ENCODE measurements at places on chromosomes 7 and 10.

DNA sequence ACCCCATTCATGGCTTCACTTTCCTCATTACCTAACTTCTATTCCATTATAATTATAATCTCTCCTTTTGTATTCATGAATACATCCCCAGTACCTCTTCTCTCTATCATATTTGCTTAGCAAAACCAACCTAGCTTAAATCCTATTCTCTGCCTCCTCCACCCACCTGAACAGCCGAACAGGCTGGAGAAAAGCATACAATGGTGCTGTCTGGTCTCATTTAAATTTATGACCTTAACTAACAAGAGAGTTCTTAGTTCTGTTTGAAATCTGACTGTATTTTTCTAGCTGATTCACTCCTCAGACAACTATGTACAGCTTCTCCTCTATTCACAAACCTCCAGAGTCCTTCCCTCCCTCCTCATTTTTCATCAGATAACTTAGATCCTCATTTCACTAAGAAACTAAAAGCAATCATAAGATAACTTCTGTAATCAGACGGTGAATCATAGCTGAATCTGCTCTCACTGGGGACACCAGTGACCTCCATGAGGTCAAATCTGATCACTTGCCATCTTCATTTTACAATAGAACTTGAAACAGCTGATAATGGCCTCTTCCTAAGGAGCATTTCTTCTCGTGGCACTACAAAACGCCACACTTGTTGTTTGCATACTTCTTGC, 233.9 kb upstream of the AOAH start:
- DNase-seq, result no peak

- no peak for DNase-seq
Observed at GRCh38 chr7:133829336-133829897, 297.7 kb upstream of the LRGUK start.

DNA sequence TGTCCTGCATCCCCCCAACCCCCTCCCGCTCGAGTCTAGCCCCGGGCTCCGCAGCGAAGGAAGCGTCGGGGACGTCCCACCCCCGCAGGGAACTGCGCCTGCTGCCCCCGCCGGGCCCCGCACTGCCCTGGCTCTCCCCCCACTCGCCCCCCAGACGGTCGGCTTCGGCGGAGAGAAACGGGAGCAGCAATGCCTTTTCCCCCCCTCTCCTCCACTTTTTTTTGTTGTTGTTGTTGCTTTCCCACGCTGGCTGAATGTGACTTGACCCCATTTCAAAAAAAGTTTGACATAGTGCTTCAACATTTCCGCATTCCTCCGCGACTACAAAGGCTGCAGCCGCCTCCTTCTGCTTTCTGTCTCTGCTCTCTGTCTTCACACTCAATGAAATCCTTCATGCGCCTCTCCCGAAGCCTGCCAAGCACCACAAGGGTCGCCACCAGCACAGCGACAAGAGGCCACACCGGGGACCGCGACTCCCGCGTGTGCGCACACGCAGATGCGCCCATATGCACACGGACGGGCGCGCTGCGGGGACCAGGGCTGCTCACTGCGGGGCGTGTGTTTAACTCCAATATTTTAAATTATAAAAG, 1.0 kb downstream of the CDK6 start:
- DNase-seq, result peak; percentile 90

DNA sequence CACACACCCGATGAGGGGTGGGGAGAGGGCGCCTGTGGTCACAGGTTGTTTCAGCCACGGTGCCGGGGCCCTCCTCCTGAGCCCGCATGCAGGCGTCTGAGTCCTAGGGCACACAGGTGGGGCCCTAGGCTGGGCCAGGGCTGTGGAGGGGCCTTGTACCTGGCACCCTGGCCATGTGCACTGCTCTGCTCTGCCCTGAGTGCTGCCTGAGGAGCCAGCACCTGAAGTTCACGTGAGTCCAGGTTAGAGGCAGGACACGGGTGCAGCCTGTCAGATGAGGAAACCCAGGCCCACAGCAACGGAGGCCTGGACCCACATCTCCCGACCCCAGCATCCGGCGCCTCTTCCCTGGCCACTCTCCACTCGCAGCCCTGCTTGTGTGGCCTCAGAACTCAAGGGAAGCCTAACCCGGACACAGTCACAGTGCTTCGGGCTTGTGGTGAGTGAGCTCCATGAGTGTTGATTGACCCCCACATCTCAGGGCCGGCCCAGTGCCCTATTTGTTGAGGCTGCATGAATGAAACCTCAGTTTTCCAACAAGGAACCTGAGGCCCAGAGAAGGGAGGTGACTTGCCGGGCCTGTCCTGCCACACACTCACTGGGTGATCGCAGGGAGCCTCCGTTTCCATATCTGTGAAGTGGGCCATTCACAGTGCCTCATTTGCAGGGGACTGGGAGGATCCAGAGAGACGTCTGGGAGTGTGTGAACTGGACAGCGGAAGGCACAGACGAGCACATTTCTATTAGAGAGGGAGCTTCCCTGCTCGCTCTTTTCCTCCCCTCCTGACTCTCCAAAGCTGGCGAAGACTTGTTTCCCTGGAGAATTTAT, 39.6 kb downstream of the PPIF start:
- peak; percentile 64 for DNase-seq

DNA sequence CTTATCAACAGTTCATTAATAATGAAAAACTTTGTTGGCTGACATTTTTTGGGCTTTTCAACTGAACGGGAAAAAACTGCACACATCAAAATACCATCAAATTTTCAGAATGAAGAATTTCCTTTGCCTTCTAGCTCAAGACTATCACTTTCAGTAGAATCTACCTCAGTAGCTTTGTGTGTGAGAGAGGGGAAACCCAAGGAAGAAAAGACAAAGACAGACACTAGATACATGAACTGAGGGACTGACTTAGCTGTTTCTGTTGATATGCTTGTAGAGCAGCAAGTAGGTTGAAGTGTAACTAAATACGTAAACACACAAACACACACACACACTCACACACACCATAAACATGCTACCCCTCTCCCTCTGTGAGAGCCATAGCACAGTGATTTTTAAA, 257.1 kb downstream of the CDK14 start:
- no peak for DNase-seq
